Kidney glomerular epithelial cell (primary cell): ENCODE measurements at places on chromosomes 12 and 14.
A peak's percentile ranks its signal among the peaks of the same experiment; 100 is the strongest.

DNA sequence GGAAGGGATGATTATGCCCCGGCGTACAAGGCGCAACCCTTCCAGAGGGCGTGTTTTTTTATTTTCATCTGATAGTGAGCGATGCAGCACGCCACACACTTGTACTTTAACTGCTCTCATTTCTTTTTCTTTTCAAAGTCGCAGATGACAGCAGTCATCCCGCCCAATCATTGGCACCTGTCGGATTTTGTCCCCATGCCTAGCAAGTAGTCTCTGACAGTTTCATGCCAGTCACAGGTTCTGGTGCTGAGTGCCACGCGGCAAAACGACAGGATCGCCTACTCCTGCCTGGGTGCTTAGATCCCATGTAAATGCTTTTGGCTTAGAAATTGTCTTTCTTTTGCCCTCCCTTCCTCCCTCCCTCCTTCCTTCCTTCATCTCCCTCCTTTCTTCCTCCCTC lies 117.7 kb downstream of the GLT1D1 start:
- no peak for DNase-seq

- DNase-seq = no peak
Observed at GRCh38 chr12:45389426-45389825, 173.5 kb downstream of the ANO6 start.

DNA sequence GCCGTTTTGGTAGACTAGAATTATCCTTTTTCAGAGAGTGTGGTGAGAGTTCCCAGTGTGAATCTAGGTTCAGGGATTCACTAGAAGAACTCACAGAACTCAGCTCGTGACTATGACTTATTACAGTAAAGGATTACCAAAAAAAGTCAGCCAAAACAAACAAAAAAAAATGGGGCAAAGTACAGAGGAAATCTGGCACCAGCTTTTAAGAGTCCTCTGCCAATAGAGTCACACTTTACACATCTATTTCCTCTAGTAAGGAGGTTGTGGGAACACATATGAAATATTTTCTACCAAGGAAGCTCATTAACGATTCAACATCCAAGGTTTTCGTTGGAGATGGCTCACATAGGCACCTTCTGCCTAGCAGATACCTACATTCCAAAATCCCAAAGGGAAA lies 28.2 kb downstream of the TSPAN19 start:
- DNase-seq = no peak

- no peak for DNase-seq
Observed at GRCh38 chr12:26080911-26081310, 43.9 kb downstream of the BHLHE41 start.

DNA sequence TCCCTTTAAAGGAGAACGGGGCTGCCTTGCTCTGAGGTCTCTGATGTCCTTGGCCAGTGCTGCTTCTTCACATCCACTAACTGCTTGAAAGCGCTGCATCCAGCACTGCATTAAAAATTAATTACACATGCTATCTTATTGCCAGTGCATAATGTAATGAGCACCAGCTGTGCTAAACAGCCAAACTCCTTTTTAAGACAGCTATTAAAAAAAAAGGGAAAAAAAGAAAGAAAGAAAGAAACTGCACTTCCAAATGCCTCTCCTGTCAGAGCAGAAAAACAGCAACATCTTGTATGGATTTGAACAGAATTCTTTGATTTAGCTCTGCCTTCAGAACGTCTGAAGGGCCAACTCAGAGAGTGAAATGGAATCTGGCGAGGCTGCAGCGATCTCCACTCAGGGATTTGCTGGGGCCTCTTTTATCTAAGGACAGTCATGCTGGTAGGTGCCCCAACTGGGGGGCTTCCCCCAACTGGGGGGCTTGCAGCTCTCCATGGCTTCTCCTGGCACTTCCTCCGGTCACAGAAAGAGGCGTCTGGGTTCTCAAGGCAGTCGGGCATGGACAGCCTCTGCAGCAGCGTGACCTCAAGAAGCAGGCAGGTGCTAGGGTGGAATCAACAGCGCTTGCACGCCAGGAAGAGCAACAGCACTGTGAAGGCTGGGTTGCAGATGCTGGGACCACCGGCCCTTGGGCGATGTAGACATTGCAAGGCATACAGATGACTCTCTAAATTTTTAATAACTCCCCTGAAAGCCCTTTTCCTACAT lies 46.4 kb downstream of the BCL11B start:
- no peak for DNase-seq

DNA sequence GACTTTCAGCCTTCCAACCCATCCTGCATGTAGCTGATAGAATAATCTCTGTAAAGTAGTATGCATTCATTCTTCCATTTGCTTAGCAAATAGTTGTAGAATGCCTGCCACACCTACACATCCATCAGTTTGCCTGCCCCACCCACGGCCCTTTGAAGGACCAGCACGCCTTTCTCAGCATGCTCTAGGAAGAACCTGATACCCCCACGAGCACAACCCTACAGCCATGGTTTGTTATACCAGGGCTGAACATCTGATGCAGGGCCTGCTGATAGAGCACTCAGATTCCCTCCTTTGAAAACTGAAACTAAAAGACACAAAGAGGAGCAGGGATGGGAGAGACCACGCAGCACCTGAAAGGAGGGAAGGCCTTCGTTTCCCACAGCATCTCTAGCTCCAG lies 205.1 kb downstream of the ANO2 start:
- no peak for DNase-seq

DNA sequence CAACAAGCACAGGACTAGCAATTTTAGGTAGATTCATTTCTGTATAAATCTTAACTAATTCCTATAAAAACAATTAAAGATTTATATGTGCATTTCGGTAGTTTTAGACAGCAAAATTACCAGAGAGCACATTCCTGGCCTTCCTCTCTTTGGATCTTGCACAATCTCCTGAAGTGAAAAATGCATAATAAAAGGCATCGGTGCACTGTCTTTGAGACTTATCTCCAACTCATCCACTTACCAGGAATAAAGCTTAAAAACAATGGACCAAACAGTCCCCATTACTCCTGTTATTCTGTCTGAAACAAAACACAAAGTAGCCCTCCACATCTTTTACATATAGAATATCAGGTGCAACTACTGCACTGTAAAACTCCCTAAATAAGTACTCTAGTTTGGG lies 69.3 kb downstream of the HECTD1 start:
- DNase-seq = no peak

- DNase-seq = peak; percentile 38
Observed at GRCh38 chr14:85565862-85566296, 35.9 kb downstream of the FLRT2 start.

DNA sequence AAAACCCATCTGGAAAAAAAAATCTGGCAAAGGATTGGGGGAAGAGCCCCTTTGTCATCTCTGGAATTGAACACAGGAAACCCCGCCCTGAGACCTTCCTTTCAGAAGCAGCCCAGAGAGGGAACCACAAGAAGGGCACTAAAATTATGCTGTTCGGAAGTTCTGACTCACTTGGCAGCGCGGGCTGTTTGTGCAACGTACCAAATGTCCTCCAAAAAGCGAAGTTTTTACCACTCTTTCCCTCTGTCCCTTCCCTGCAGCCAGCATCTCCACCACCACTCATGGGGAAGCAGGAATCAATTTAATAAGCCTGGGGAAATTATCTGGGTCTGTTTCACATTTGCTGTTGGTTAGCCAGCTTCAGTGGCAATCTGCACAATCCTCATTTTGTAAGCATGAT lies 3.2 kb upstream of the SYNE3 start:
- DNase-seq = no peak

DNA sequence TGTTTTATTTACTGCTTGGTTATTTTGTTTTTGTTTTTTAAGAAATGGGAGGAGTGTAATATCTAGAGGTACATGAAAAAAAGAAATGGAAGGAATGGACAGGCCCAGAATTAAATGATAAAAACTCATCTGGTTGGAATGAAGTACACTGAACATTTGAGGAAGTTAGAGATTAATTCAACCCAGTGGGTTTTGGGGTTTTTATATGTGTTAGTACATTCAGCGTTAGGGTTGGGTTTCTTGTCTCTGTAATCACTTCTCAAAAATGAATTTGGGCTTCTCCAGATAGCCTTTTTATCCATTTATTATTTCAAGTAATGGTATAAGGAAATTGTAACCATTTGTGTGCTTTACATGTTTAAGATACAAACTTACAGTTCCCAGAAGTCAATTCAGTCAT lies 19.5 kb upstream of the NUP107 start:
- DNase-seq = no peak

- DNase-seq = peak; percentile 58
Observed at GRCh38 chr12:94714378-94715114, 64.2 kb upstream of the TMCC3 start.

DNA sequence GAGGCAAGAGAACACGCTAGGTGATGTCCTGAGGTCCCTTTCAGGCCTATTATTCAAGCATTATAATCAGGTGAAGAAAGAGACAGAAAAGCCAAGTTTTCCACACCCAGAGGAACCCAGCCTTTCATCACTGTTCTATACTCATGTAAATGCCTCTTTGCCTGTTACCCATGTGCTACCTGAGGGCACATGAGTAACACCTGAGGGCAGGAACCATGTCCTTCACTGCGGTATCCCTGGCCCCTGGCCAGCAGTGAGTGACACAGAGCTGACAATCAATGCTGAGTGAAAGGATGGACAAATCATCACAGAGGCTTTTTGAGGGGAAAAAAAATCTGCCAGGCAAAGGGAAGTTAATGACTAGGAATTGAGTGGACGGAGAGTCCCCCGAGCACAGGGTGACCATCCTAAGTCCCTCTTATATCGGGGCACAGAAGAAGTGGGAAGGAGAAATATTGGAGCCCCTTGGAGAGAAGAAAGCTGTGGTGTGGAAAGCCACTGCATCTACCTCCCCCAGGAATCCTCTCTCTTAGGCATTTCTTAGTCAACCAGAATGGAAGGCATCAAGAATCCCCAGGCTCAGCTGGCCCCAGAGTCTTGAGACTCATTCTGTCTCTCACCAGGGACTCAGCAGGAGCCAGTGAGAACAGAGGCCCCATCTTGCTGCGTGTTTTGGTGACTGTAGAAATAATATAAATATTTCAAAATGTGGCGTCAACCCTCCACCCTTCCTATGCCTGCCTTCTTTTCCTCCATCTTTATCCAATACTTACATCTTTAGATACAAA lies 212.9 kb downstream of the DPF3 start:
- DNase-seq = no peak

DNA sequence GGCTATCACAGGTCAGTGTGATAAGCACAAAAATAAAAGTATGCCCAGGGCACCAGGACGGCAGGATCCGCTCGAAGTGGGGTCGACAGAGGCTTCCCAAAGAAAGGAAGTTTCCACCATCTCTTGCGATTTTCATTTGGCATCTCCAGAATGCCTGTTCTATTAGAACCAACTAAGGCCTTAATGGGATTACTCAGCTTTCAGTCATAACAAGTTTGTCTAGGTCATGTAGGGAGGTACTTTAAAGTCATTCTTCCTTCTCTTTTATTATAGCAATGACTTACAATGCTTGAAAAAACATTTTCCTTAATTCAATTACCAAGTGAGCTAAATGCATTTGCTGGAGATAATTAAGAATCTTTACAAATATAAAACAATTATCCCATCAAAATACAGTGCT lies 83.6 kb upstream of the DIO3 start:
- peak; percentile 3 for DNase-seq

DNA sequence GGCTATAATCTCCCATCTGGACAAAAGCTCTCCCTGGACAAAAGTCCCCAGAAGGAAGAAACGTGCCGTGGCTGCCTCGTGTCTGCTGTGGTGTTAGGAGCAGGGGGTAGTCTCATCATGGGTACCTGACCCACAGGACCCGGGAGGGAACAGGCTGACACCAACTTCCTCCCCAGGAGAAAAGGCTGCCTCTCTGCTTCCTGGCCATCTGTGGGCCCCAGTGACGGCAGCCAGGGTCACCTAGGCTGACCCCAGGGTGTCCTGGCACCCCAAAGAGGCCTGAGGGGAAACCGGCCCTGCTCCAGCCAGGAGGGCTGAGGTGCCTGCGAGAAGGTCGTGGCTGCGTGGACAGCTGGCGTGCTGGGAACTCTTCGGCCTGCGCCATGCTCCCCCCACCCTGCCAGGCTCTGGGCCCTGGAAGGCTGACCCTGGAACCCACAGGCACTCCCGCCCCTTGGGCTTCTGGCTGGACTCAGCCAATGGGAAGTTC lies 133.9 kb downstream of the RFLNA start:
- no peak for DNase-seq

DNA sequence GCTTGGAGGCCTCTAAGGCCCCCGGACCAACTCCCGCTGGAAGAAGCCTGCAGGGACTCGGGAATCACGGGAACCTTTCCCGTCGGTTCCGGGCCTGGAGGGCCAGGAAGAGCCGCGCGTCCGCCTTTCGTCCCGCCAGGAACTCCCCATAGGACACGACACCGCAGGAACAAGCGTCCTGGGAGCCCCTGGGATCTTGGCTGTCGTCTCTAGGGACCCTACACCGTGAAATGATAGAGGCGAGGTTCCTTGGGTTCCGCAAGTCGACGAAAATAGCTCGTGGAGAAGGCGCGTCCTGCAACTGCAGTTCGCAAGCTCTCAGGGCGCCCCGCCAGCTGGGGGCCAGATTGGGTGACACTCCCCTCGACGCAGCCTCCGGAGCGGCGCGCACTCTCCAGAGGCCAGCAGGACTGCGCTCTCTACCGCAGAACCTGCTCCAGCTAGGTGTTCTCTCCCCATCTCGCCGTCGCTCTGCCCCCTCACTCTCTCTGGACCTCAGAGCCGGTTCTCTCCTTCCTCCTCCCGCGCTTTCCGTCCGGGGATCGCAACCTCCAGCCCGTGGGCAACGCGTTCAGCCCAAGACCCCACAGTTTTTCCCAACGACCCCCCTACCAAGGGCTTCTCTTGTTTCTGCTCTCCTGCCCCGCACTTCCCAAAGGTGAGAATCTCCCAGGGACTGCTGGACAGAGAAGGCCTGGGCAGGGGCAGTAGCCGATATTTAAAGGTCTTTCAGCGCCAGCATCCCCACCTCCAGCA lies 776 bp downstream of the BMP4 start:
- DNase-seq = no peak

DNA sequence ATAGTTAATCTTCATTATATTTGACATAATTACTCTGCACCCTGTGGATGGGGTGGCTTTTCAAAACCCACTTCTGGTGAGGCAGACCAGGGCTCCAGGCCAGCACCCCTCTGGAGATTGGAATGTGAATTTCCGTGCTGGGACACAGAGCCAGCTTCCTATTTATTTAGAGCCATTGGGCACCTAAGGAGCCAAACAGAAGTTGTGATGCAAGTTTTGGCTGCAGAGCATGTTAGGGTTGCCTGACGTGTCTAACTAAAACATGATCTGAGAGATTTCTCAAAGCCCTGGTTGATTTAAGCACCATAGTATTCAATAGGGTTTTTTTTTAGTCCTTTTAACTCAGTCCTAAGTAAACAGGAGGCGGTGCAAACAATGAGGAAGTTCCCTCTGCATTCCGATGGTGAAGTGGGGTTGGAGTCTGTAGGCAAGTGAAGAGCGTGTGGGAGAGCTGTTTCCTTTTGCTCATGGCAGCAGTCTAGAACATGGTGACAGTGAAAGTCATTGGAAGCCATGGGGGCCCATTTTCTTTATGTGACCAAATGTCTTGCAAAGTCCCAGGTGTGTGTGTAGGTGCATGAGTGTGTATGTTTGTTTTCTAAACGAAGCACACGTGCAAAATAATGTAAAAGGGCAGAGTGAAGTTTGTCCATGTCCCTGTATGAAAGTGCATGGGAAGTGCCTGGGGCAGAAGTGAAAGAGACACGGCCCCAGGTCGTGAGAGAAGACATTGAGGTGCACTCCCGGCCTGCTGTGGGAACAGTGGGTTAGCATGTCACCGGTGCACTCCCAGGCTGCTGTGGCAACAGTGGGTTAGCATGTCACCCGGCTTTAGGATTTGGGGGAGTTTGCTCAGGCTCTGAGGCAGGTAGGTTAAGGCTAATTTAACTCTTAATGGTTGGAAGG lies 117.7 kb downstream of the PRKCH start:
- peak; percentile 11 for DNase-seq

GRCh38 chr12:95874452-95874851 lies 15.7 kb downstream of the SNRPF start:
- DNase-seq = no peak

GRCh38 chr14:67187826-67188225 lies 1.4 kb upstream of the GARIN2 start:
- peak; percentile 90 for DNase-seq
